CD4-positive, alpha-beta T cell treated with Interleukin-1 beta for 1 hour (primary cell): ENCODE measurements at places on chromosomes 16 and 17.

DNA sequence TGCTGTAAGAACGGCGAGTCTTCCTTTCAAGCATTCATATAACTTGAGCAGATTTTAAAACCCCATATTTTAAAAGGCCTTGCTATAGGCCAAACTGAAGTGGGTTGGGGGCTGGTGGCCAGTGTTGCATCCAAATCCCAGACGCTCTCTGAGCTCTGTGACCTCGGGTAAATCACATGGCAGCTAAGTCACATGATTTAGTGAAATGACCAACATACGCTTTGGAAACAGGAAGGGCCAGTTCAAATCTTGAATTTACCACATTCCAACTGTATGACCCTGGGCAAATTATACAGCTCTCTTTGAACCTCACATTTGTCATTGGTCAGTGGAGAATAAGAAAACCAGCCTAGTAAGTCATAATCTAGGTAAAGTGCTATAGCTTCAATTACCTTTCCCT lies 519.3 kb downstream of the HAPSTR1 start:
- DNase-seq, result no peak

DNA sequence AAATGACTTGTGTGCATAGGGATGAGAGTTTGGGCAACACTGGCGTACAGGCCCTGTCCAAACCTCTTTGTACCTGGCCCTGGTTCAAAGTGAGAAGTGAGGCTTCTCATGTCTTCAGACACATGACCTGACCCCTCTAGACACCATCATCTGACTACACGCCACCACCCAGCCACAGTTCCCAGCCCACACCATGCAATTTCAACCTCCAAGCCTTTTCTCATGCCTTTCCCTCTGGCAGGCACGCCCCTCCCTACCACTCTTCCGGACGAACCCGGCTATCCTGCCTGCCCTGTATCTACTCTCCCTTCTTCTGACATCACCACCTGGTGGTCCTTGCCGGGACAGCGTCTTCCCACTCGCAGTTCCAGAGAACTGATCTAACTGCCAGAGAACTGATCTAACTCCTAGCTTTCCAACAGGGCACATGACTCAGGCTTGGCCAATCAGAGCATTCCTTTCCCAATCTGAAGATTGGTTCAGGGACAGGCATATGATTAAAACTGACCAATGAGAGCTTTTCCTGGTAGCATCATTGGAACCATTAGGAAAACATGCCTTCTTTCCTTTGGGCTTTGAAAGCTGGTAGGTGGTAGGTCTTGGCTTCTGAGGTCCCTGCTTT lies 27.1 kb upstream of the IL21R start:
- DNase-seq, result peak; percentile 41

DNA sequence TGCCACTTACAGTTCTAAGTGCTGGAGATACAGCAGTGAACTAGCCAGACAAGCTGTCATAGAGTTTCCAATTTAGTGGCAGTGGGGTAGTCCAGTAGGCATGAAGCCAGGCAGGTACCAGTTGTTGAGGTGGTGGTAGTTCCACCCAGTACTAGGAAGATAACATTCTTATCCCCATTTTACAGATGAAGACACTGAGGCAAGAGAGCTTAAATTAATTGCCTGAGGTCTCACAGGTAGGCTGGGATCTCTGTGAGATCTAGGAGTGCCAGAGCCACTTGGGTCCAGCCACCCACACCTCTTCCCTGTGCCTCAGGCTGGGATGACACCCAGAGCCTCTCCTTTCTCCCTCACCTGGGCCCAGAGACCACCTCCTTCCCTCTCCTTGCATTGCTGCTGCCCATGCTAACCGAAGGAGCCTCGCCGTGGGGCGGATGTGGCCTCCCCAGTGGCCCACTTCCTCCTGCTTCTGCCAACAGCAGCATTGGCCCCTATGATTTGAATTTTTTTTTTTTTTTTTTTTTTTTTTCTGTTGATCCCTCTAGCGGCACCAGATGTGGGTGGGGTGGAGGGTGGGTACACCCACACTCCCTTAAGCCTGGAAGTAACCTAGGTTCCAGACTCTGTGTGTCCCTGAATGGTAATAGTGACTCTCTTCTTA lies 114.0 kb downstream of the PRKCB start:
- DNase-seq, result peak; percentile 76

DNA sequence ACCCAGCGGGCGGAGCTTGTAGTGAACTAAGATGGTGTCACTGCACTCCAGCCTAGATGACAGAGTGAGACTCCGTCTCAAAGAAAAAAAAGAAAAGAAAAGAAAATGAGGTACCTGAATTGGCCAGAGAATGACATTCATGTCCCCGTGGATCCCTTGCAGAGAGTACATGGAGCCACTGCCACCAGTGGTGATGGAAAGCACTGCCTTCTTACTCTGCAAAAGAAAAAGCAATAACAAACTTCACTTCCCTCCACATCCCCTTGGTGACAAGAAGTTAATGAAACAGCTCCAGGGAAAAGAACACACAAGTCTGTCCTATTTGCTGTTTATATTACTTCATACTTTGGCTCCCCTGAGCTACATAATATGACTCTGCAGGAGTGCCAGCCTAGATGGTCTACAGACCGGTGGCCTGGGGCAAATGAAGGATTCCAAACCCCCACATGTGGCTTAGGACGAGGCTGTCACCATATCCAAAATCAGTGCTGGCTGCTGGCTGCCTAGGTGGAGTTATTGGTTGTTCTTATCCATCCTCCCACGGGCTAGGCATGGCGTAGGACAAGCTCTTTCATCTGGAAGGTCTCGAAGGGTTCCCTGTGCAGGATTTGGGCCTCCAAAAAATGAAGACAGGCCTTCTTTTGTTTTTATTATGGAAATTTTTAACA lies 13.3 kb downstream of the NQO1 start:
- DNase-seq, result no peak

DNA sequence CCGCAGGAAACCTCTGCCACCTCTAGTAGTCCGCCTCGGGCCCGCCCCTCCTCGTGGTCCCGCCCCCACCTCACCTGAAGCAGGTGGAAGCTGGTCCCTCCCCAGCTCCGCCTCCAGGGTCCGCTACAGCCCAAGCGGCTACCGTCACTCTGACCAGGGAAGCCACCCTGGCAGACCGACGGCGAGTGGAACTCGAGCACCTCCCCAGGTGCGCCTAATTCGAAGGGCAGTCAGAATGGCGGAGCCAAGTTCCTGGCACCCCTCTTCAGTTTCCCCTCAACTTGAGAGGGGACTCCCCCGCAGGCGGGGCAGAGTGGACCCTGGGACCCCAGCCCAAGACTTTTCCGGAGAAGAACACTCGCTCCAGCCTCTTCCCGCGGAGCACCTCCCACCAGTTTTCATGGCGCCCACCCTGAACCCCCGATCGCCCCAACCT lies 507 bp downstream of the FHOD1 start:
- DNase-seq, result peak; percentile 57

DNA sequence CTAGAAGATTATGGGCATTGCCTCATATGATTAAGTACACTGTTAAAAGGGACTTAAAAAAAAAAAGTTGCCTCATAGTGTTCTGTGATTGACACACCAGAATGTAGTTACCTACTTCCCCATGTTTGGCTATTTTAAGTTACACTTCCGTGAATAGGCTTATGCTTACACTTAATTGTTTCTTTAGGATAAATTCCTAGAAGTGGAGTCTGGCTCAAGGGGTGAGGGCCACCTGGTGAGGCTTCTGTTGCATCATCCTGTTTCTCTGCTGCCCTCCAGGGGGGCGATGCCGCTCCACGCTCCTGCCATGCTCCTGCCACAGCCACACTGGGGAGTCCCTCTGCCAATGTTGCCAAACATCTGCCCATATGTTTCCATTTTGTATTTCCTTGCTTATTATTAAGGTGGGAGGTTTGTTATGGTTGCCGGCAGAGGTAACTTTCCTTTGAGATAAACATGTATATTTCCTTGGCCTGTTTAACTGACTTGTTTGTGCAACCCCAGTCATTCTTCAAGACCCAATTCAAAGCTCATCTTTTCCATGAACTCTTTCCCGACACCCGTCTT lies 73.1 kb downstream of the KSR1 start:
- no peak for DNase-seq

- DNase-seq, result no peak
Observed at GRCh38 chr16:52805559-52806168, 247.0 kb downstream of the CHD9NB start.

- no peak for DNase-seq
Observed at GRCh38 chr16:86949116-86949515, 368.1 kb downstream of the C16orf95 start.
